ENCODE measurements at places on chromosomes 2 and 18. TPM values are rescaled to one million over a fixed set of nuclear protein-coding genes. Genes with fewer than 3 reads are reported as not detected.

HTR2B gene
- total RNA-seq, result 1.2 TPM

FAM110C gene
- 7.7 TPM for total RNA-seq

FANCL gene
- 91.2 TPM for total RNA-seq

REG3A gene
- total RNA-seq, result 3.6 TPM

RAB6C gene
- 1.9 TPM for total RNA-seq

PCARE gene
- 1.4 TPM for total RNA-seq

SH3YL1 gene
- 53.4 TPM for total RNA-seq

ASXL3 gene
- 15.9 TPM for total RNA-seq

CKAP2L gene
- total RNA-seq, result 4.1 TPM

KLHL30 gene
- total RNA-seq, result 5.1 TPM

SPATA3 gene
- not detected for total RNA-seq

SCN9A gene
- total RNA-seq, result 8.2 TPM

QPCT gene
- total RNA-seq, result 37.6 TPM

All from umbilical cord (tissue), 2 donors.